ENCODE measurements at places on chromosomes 5 and 9.

- DNase-seq: no peak
Observed at GRCh38 chr5:16025681-16026080, 153.9 kb downstream of the MARCHF11 start.

GRCh38 chr9:105694190-105694847, at the start of gene TMEM38B:
TMEM38B (plus strand) TSS chr9:105694541; CDS start chr9:105694661, 120 bp downstream.
- DNase-seq: peak; percentile 94

GRCh38 chr5:10736354-10736753, 24.7 kb downstream of the DAP start:
- DNase-seq: no peak

DNA sequence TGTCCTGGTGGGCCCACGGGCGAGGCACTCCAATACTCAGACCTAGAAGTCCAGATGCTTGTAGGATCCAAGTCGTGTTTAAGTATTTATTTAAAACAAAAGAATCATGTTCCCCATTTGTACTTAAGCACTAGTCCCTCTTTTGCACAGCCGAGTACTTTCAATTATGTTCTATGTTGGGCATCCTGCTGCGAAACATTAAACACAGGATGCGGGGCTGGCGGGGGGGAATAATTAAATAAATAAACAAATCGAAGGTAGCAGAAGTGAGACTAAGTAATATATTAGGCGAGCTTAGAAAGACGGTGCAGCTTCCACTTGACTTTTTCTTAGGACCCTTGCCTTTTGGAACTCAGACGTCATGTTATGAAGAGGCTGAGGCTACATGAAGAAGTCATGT, 1129.2 kb upstream of the ACO1 start:
- no peak for DNase-seq

GRCh38 chr5:38184627-38185026, 73.7 kb upstream of the EGFLAM start:
- DNase-seq: no peak

- no peak for DNase-seq
Observed at GRCh38 chr9:71036501-71036900, 84.9 kb downstream of the TRPM3 start.

- no peak for DNase-seq
Observed at GRCh38 chr5:42655982-42656650, 100.5 kb upstream of the CCDC152 start.

DNA sequence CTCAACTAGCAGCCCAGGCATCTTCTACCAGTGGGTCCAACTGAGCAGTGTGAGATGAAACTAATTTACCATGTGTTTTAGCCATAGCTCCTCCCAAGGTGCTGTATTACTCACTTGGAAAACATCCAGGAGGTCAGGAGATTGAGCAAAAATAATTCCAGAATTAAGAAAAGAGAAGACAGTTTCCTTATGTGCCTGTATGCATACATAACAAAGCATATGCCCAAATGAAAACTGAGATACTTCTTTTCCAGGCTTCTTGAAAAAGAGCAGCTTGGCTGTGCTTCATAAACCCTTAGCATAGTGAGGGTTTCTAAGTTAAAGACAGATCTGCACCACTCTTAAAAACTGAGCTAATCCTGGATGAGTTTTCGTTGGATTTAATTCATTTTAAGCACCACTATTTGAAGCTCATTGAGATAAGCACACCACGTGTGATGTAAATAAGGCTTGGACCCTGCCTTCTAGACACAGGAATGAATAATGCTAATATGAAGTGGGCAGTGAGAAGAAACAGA, 119.4 kb downstream of the ADAMTS12 start:
- DNase-seq: no peak

DNA sequence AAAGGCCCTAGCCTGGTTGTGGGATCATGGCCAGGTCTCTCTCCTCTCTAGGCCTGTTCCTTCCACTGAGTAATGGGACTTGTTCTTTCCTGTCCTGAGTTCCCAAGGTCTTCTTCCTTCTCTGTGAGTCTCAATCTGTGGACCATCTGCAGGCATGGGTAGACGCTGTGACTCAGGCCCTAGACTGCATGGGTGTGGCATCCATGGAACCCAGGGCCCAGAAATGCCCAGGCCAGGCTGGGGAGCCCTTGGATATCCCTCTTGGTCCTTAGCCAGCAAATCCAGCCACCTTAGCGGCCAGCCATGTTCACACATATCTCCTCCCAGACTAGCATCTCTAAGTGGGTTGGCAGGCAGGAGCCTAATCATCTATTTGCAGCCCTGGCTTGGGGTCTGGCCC, 2.3 kb upstream of the ACSL6 start:
- DNase-seq: no peak

DNA sequence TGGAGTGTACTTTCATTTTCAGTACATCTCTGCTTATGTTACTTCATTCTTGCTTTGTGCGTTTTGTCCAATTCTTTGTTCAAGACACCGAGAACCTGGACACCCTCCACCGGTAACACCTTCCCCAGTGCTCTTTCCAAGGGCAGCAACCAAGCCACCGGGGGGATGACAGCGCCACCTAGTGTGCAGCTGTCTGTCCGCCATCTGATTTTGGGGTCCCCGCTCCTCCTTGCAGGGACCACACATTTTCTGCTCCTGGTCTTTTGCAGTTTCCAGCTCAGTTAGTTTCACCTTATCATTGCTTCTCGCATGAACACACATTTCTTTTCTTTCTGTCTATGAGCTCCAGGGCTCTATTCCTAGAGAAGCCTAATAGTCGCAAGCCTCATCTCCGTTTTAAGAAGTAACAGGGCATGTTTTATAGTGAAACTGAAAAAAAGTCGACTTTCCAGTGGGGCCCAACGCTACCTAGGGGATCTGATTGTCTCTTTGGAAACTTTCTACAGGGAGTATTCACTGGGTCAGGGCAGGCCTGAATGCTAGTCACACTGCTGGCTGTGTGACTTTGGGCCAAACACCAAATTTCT, 152.1 kb downstream of the FSTL4 start:
- DNase-seq: peak; percentile 70

All from GM13976 (cell line).